Heart left ventricle (tissue), 16 donors: ENCODE measurements at places on chromosomes 2 and 18.
A peak's percentile ranks its signal among the peaks of the same experiment; 100 is the strongest.

DNA sequence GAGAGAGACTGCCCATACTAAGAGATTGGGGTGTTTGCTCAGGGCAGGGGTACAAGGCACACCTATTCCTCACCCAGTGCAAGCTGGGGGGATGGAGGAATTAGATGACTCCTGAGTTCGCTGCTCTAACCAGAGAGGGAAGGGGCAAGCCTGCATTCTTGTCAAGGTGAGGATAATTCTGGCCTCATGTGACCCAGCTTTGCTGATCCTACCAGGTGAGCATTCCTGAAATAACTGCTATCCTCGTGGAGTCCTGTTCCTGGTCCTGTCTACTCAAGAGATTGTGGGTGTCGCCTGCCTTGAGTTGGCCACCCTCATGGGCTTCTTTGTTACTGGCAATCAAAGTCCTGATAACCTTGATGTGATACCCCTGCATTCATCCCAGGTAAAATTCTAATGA, 206.0 kb downstream of the SPP2 start:
- no peak for DNase-seq

GRCh38 chr2:424306-425171, 136.6 kb upstream of the ALKAL2 start:
- DNase-seq: no peak

GRCh38 chr2:180322781-180323180, 315.7 kb upstream of the CWC22 start:
- no peak for DNase-seq

DNA sequence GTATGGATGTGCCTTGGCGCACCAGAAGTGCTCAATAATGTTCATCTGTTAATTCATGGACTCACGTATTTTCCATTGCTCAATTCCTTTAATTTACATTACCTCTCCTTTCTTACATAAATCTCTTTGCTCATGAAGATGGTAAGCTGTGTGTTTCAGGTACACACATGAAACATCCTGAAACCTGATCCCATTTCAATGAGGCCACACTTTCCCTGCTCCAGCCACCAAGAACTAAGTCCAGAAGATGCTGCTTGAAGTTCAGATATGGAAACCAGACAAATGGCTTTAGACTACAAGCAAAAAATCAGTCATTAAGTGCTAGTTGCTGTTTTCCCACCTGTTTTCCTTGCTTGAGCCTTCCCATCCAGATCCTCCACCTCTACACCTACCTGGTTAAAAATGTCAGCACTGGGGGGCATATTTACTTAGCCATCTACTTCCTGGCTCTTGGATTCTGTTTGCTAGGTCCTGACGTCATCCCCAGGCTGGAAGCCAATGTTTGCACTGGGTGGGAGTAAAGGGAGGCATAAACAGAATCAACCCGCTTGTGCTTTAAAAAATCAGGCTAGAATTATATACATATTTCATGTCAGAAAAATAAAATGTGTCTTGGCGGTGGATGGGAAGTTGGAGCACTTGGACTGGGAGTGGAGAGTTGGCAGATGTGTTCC, 309.7 kb downstream of the OSR1 start:
- DNase-seq: peak; percentile 33

- no peak for DNase-seq
Observed at GRCh38 chr2:19643117-19643518, 258.7 kb downstream of the TTC32 start.

- no peak for DNase-seq
Observed at GRCh38 chr18:75916624-75916982, 489.1 kb upstream of the SMIM21 start.

- DNase-seq: no peak
Observed at GRCh38 chr2:143476336-143477087, 347.3 kb downstream of the ARHGAP15 start.

GRCh38 chr2:44543773-44544725, 182.3 kb downstream of the CAMKMT start:
- DNase-seq: no peak

- DNase-seq: no peak
Observed at GRCh38 chr18:69787825-69788547, 159.7 kb downstream of the CD226 start.

GRCh38 chr2:202769201-202769600, 102.4 kb downstream of the ICA1L start:
- no peak for DNase-seq

DNA sequence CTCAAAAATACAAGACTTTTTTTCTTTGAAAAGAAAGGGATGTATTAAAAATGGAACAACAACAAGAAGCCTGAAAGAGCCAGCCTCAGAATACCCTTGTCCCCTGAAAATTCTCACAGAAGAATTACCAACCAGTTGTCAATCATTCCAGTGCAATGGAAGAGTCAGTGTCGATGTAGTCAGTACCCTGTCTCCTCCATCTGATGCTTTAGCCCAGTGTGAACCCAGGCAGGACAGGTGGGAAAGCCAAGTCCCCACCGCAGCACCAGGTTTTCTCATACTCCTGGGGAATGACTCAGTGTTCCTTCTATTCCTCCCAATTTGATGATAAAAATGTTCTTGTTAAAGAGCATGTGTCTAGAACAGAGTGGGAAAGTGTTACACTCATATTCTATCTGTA, 332.0 kb upstream of the CHAC2 start:
- no peak for DNase-seq

GRCh38 chr2:233996461-233996860, 54.0 kb upstream of the SPP2 start:
- no peak for DNase-seq

- peak; percentile 21 for DNase-seq
Observed at GRCh38 chr2:28608500-28609424, 112.9 kb downstream of the PLB1 start.

DNA sequence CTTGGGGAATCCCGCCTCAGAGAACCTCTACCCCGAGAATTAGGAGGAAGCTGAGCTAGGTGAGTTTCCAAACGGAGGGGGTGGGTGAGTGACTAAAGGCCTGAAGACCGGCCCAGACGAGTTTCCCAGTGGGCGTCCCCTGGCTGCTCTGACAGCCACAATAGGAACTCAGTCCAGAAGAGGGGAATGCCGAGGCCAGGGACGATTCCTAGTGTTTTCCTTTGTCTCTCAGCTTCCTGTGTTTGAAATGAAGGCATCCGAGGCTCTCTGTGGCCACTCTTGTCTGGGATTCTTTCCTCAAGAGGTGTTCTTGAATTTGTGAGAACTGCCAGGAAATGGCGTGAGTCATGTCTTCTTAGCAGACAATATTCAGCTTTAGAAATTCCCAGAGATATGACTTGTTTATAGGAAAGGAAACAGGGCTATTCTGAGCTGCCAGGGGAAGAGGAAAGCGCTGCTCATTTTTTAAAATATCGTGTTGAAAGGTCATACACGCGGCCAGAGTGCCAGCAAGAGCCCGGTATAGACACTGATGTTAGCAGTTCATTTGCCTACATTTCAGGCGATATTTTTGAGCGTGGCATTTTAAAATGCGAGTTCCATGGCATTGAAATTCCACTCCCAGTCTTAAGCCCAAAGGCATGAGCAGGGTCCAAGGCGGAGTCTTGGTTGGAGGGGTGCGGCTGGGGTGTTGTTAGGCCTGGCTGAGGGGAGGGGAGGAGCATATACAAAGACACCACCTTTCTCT, 169.1 kb upstream of the KLF7 start:
- DNase-seq: peak; percentile 87

DNA sequence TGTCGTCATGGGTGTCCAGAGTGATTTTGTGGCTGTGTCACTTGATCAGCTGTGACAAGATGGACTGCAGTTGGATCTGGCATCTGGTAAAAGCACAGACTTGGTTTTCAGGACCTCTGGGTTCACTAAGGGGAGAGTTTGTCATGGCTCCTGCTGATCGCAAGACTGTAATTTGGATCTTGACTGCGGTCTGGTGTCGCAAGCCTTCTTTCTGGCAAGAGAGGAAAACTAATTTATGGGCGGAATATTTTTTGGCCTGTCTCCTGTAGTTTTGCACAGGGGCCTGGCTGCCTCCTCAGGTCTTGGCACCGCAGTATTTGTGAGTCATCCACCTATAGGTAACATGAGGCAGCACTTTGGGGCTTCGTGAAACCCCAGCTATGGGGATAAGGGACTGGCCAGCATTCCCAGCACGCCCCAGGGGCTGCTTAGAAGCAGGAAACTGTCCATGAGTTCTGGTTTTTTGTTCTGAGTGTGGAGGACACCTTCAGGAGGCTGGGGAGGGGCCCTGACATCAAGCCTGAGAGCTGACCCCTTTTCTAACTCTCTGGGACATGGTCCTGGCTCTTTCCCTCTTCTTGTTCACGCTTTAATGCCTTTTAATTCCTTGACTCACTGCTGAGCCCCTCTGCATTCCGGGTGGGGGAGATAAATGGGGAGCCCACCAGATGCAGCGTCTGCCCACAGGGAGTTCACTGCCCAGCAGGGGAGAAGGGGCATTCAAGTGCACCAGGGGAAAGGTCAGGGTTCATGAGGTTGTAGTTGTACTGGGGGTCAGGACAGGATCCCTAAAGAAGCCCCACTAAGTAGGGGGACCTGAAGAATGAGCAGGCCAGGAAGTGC, 12.2 kb downstream of the SH3BP4 start:
- no peak for DNase-seq

DNA sequence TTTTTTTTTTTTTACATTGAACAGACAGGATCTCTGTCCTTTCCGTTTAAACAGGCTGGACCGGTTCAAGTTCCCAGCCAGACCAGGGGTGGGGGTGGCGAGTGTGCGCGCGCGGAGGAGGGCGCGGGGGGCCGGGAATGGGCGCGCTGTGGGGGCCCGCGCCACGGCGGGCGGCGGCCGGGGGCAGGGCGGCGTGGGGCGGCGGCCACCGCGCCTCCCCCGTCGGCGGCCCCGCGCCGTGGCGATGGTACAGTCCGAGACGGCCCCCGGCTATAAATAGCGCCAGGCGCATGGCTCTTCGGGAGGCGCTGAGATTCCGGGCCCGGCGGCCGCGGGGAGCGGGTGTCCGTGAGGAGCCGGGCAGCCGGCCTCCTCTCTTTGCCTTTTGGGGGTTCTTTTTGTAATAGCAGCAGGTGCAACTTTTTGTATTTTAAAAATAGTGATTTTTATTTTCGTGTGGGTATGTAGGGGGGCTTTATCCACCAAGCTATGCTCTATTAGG, 430 bp upstream of the CELF4 start:
- peak; percentile 63 for DNase-seq

DNA sequence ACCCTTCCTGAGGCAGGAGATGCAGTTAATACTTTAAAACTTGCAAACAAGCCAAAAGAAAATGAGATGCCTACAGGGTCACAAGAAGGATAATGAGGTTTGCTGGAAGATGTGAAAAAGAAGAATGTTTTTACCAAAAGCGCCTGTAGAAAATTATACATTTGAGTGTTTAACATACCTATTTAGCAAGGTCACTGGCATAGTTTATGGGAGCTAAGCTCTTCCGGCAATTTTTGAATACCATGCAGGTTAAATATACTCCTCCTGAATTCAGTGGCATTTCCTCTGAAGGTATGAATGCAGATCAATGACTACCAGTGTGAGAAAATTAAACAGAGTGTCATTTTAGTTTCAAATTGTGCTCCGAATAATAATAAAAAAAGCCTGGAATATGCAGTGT, 21.2 kb upstream of the MAP3K20 start:
- no peak for DNase-seq

DNA sequence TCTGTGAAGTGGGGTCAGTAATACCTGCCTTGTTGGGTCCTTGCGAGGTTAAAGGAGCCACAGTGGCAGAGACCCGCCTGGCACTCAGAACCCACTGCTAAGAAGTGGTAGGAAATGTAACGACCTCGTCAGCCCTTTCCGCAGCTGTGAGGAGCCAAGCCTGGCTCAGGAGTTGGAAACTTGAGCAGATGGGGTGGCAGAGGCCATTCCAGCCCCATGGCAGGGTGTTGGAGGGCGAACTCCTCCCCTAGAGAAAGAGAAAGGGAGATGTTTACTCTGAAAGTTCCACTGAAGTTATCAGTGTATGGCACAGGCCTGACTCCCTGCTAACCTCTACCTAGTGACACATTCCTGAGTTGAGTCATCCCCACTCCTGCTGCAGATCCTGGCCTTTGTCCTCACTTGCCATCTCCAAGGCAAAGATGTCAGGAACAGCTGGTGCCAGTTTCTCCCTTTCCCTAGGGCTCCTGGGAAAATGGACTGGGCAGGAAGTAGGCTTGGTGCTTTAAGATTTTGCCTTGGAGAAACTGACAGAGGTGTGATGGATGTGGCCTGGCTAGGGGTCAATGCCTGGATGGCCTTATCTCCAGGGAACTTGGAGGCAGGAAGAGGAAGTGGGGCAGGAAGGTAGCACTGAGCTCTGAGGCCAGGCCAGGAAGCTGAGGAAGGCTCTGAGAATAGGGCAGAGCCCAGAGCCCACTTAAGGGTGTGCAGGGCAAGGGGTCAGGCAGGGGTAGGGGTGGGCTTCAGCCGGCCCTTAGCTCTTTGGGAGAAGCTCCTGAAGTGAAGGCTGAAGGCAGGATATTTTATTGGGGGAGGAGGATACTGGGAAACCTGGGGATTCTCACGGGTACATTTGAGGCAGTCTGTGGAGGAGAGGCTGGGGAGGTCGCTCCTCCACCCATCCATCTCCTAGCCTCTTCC, 888 bp downstream of the VAMP5 start:
- DNase-seq: peak; percentile 54

- DNase-seq: no peak
Observed at GRCh38 chr18:45250479-45250878, 364.8 kb upstream of the SLC14A2 start.

DNA sequence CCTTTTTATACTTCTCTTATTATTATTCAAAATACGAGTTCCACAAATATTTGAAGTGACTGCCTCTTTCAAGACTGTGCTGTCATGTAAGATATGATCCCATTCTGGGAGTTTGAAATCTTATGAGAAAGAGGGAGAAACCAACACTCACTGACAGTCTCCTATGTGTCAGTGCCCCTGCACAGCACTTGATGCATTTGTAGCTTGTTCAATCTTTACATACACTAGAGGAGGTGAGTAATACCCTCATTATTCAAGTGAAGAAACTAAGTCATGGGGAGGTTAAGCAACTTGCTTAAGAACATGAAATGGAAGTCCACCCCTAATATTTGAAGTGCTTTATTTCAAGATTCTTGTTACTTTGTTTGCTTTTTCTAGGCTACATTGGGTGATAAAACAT, 459.5 kb upstream of the FANCL start:
- no peak for DNase-seq

- DNase-seq: peak; percentile 74
Observed at GRCh38 chr2:16400127-16400623, 265.5 kb downstream of the CYRIA start.

GRCh38 chr2:105450471-105450870, 51.6 kb upstream of the FHL2 start:
- no peak for DNase-seq

- no peak for DNase-seq
Observed at GRCh38 chr2:228541789-228542188, 360.3 kb upstream of the SPHKAP start.
